ENCODE measurements at places on chromosomes 12 and 14.

GRCh38 chr14:59632381-59632780, 55.8 kb upstream of the CCDC175 start:
- peak; percentile 38 for DNase-seq

GRCh38 chr14:80483331-80483730, 272.0 kb upstream of the DIO2 start:
- DNase-seq, result no peak

DNA sequence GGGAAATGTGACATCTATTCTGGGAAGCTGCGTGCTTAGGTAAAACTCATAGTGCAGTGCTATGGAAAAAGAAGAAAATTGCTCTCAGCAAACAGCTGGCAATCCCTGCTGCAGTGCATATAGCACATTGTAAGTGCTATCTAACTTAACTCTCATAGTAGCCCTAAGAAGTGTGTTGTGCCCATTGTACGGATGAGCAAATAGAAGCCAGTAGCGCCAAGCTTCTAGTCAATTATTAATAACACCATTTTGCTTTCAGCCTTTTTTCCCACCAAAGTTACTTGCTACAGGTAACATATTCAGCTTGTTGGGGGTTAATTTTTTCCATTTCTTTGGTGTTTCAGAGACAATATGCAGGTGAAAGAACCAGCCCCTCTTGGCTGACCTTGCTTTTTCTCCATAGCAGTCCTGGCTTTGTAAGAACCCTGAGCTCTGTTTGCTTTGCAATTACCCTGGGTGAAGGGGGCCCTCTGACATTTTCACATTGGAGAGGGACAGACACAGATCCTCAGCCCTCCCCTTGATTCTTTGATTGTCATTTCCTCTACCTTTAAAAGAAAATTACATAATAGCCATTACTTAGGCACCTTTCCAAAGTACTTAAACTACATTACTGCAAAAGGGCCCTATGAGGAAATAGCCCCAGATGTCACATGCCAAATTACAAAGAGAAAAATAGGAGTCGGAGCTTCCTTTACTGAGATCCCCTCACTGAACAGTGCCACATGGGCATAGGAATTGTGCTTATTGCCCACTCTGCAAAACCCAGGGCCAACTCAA, 576.2 kb upstream of the TBX3 start:
- DNase-seq, result peak; percentile 91

DNA sequence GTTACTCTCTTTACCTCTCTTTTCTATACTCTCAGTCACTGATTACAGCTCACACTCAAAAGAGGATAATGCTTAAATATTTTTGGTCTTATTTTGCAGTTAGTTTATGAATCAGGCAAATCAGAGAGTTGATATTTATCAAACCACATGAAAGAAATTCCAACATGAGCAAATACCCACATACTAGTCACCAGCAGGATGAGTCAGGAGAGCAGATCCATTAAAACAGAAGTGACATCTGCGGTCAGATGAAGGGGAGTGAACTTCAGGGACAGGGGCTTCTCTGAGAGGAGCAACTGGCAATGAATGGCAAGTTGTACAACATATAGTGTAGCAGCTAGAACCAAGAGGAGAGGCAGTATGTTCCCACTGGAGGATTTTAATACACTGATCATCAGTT, 258.7 kb downstream of the SYT10 start:
- no peak for DNase-seq

DNA sequence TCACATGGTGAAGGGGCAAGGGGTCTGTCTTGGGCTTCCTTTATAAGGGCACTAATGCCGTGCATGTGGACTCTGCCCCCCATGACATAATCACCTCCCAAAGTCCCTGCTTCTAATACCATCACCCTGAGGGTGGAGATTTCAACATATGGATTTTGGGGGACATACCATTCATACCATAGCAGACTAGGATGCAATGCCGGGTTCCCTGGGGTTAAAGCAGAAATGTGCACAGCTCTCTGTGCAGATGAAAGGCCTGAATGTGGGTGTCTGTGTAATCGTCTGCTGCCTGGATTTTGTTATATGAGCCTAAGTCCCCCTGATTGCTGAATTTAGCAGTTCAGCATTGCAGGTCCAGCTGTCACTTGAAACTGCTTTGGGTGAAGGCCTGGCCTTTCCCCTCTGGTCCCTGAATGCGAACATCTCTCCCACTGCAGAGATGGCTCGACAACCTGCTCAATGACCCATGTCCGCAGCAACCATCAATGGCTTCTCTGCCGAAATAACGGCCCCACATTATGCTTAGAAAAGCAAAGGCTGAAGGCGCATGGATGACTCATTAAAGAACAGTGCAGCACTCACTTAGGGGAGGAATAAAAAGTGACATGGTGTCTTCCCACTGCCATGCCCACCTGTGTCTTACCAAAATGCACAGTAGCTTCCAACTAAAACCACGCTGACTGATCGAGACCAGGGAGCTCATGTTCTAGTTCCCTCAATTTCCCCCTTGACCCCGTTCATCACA, 286.3 kb downstream of the DPF3 start:
- no peak for DNase-seq

DNA sequence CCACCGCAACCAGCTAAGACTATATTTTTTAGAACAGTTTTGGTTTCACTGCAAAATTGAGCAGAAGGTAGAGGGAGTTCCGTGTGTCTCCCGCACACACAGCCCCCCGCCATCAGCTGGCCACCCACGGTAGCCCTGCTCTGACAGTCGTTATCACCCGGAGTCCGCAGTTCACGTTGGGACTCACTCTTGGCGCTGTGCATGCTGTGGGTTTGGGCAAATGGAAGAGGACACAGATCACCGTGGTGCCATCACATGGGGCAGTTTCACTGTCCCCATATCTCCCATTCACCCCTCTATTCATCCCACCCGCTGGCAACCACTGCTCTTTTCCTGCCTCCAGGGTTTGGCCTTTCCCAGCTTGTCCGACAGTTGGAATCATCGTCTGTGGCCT, 31.8 kb upstream of the ULK1 start:
- DNase-seq, result no peak

DNA sequence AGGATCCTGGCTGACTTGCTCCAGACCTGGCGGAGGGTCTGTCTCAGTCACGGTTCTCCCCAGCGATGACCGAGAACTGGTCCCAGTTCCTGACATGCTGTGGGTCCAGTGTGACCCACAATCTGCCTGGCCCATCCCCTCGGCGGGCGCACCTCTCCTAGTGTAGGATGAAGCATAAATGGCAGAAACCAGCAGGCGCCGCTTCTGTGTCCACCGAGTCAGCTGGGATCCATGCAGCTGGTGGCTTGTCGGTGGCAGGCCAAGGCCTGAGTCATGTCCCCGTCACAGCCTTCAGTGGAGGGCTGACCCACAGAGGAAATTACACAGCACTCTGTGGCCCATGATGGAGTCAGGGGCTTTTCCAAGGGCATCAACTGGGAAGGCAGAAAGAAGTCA, 38.5 kb downstream of the NFKBIA start:
- DNase-seq, result no peak

- DNase-seq, result no peak
Measured at GRCh38 chr14:91193069-91193468, 51.4 kb downstream of the GPR68 start.

- DNase-seq, result no peak
Measured at GRCh38 chr12:104952816-104953215, 5.3 kb downstream of the SLC41A2 start.

DNA sequence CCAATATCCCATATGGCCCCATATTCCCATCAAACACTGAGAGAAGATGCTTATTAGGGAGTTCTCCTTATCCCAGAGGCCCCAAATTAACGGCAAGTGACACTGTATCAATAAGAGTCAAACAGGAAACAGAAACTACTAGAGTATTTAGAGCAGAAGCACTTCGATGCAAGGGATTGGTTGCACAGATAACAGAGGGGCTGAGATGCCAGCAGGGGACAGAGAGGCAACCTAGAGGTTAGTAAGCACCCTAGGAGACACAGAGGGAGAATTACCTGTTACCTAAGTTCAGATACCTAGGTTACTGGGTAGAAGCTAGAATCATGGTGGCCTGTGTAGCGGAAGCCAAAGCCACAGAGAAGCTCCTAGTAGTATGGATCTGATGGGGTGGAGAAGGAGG, 2.9 kb downstream of the HEBP1 start:
- no peak for DNase-seq

DNA sequence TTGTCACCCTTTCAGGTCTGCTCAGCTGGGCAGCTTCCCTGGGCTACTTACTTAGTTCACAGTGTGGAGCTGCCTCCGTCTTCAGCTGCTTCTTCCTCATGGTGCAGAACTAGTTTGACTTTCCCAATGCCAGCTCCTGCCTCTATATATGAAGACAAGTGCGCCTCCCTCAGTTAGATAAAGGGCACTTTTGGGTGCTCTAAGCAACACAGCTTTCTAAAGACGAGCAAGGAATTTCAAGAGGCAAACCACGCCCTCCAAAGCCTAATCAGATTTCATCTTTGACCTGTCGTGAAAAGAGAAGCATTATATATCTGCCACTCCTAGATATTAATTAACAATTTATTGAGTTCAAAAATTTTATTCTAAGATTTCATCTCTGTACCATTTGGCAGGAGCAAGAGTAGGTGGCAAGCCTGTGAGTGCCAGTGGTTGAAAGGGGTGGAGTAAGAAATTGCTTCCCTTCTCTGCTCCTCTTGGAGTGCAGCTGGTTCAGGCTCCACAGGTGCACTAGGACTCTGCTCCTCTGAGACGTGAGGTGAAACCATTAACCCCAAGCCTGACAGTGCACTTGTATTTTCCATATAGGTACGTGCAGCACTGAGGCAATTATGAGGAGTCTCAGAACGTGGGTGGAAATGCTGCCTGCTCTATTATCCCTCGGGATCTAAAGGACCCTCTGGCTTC, 2.1 kb upstream of the SLC11A2 start:
- peak; percentile 53 for DNase-seq

GRCh38 chr12:2949411-2949810, 9.8 kb upstream of the TEAD4 start:
- DNase-seq, result no peak

DNA sequence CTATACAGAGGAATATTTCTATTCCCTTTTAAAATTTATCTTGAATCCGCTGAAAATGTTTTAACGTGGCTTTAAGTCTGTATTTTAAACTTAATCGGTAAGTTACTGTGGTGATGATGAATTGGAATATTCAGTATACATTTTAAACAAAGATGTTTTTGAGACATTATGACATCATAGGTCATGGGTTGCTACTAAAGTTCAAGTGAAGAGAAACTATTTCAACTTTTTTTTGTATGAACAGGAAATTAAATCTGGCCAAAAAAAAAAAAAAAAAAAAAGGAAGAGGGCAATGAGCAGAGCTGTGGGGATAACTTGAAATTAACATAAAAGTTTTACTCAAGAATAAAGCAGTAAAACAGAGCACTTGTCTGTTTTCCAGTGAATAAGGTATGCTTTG, 109.0 kb downstream of the PLEKHA5 start:
- no peak for DNase-seq

DNA sequence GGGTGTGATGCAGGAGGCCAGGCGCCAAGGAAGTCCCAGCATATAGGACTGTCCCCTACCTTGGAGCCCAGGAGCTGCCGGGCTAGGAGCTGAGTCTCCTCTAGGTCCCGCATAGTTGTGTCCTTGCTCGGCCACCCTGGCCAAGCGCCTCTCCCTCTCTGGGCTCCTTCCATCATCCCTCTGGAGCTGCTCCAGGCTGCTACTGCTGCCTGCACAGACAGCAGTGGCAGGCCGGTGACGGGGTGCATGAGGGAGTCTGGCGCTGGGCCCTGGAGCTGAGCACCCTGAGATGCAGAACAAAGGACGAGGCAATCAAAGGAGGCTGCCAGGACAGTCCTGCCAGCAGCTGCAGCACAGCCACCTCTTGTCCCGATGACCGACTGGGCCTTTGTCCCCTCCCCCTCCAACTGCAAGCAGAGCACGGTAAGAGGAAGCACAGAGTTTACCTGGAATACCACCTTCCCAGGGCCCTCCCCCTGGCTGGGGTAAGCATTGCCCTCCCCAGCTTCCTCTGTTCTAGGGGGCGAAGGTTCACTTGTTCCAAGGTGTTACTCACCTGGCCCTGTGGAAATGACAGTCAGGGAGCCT, 10.4 kb downstream of the DTX1 start:
- no peak for DNase-seq

DNA sequence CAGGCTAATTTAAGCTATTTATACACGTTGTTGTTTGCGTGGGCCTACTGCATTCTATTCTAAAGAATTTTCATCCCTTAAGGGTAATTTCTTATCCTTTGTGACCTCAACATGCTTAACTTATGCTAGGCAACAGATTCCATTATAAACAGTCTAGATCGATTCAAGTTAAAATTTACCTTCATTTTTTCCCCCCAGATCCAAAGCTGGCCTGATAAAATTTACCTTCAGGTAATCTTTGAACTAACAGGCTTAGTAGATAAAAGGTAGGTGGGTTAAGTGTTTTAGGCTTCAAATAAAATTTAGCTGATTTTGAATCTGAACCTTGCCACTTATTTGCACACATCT, 389 bp upstream of the CCNB1IP1 start:
- no peak for DNase-seq

DNA sequence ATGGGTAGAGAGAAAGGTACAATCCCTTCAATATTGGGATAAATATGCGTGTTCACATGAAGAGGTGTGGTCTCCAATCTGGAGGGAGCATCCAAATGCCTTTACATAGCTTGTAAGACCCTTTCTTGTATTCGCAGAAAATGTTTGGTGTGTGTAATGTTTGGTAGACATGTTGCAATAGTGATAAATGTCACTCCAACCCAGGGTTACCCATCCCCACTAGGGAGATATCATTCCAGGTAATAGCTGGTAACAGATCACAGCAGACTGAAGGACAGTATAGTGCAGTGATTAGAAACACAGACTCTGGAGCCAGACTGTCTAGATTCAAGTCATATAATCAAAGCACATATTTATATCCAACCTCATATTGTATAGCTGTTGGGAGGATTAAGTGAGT, 733.6 kb upstream of the TBX3 start:
- DNase-seq, result no peak

DNA sequence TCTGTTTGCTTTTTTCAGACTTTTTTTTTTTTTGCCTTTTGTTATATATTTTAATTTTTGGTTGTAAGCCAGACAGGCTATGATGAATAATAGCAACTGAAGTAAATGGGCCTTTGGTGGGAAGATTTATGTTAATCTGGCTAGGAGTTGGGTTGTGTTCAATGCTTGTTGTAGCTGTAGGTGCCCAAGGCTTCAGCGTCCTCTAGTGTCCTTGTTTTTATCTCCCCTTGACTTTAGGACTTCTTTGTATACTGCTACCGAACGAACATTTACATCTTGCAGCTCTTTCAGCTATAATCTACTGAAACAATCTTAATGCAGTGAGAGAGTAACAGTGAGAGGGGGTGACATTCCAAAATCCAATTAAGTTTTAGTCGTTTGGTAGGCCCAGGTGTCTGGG, 848.4 kb upstream of the FBXO33 start:
- DNase-seq, result no peak

- no peak for DNase-seq
Measured at GRCh38 chr12:28035500-28035899, 63.0 kb upstream of the PTHLH start.

- peak; percentile 98 for DNase-seq
Measured at GRCh38 chr12:41699658-41700057, 445.0 kb downstream of the GXYLT1 start.

DNA sequence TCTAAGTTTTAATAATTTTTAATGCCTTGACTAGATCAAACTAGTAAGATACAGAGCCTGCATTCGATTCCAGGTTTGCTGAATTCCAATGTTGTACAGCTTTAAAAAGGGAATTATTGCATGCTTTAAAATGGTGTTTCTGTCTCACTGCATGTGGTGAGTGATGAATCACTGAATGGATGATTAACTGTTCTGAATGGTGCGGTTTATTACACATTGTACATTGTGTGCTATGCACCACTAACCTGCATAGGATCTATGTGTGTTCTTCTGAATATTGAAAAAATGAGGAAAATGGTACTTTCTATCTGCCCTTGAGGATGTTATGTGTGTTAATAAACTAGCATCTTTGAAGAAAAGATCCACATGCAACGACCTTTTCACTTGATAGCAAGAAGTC, 231.7 kb downstream of the NRXN3 start:
- no peak for DNase-seq

Measured in NCI-H748 treated with DMSO at 0.1 percent for 48 hours (cell line).